T-cell (primary cell): ENCODE measurements at places on chromosomes 7 and 10.

- no peak for DNase-seq
Observed at GRCh38 chr10:132408823-132409666, 12.0 kb downstream of the PWWP2B start.

GRCh38 chr7:124155432-124156022, 122.7 kb upstream of the TMEM229A start:
- no peak for DNase-seq

DNA sequence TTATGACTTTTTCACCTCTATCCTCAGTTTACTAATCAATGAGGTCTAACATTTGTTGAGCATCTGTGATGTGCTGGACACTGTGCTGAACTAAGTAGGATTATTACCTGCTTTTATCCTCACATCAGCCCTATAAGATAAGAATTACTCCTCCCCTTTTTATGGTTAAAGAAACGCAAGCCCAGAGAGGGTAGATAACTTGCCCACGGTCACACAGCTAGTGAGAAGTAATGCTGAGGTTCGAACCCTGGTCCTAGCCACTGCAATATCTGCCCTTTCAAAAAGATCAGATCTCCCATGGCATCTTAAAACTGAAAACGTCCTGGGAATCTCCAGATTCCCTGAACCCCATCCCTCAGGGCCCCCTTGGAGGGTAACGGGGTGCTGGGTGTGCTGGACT, 118.3 kb downstream of the C10orf105 start:
- DNase-seq, result no peak

DNA sequence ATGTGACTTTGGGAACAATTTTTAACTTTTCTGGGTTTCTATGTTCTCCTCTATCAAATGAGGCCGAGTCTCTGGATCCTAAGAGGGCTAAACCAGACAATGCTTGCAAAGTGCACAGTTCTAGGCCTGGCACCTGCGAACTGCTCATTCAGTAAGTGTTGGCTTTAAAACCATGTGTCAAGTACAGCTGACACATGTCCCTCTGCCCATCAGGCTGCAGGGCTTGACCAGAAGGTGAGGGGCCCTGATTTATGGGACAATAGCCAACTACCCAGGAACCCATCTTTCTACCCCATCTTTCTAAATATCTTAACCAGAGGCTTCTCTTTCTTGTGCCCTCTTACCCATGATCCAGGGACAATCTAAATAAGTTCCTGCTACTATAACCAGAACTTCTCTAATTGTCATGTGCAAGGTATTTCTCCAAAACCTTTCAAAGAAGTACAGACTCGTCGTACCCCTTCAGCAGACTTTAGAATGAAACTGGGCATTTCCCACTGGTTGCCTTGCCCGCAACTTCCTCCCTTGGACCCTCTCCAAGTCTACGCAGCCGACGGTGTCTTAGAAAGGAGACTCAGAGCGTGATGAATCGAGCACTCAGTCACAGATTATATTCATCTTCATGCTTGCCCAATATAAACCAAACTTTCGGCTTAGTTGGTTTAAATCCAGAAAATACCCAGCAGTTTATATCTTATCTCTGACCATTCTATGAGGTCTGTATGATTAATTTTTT, 69.8 kb upstream of the STEAP1B start:
- DNase-seq, result no peak

DNA sequence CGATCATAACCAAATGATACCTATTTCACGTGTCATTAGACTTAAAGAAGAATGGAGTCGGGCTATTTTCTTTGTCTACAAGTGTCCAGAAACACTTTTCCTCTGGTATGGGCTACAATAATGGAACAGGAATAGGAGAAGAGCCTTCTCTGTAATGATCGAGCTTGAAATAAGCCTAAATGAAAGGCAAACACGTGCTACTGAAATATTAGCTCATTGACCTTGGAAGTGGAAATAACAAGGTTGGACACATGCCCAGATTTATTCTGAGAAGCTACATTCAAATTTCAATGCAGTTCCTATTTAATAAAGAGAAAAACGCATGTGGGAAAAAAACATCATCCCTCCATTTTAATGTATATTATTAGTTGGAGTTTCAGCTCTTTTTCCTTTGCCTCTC, 254.7 kb upstream of the PTER start:
- DNase-seq, result no peak

GRCh38 chr10:124743191-124744101, 732 bp downstream of the FAM53B start:
- no peak for DNase-seq

GRCh38 chr7:139525750-139526149, 2.3 kb downstream of the CLEC2L start:
- DNase-seq, result no peak

DNA sequence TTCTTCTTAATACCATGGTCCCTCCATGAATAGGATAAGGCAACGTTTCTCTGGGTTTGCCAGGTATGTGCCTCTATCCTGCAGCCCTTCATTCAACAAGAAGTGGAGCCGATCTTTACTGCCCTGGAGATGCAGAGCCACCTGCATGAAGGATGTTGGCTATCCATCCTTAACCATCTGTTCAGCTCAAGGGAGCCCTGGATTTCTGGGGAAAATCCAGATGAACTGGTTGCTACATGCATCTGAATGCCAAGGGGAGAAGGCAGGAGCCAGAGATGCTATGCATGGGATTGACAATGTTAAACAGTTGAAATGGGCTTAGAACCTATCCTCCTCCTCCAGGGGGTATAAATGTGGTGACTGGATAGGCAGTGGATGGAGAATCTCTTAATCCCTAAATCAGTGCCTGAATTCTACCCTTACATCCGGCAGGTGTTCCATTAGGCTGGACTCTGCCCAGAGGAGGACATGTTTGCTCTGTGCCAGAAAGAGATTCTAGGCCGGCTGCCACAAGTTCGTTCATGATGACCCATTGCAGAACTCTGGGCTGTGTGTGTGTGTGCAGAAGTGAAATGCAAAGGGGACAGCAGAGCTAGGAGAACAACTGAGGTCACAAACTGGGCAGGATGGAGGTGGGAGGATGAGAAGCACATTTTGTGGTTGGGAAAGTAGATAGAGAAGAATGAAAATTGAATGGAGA, 15.6 kb downstream of the CPED1 start:
- DNase-seq, result no peak
